Tracheal epithelial cell (primary cell): ENCODE measurements at places on chromosomes 7 and 10. TPM values are rescaled to one million over a fixed set of nuclear protein-coding genes. Genes with fewer than 3 reads are reported as not detected.

Gene OR6V1
- not detected in 2 replicates for total RNA-seq

Gene THSD7A
- total RNA-seq: 0.21 and 0.48 TPM in 2 replicates

Gene UPK3BL2
- 10.0 and 17.1 TPM in 2 replicates for total RNA-seq

Gene GIMAP8
- total RNA-seq: under 0.01 and 0.21 TPM in 2 replicates

Gene RASA4B
- 3.0 and 3.9 TPM in 2 replicates for total RNA-seq

Gene TAS2R5
- total RNA-seq: 2.2 and 2.8 TPM in 2 replicates

Gene CALHM3
- not detected in 2 replicates for total RNA-seq

Gene SPDYE1
- total RNA-seq: not detected in 2 replicates

Gene ZNF365
- total RNA-seq: 0.85 and 3.4 TPM in 2 replicates

Gene INHBA
- total RNA-seq: 4.9 and 21.9 TPM in 2 replicates

Gene MTG1
- 17.9 and 25.8 TPM in 2 replicates for total RNA-seq

Gene PLEKHS1
- under 0.01 TPM in 2 replicates for total RNA-seq

Gene CYP3A5
- 2.2 and 2.8 TPM in 2 replicates for total RNA-seq

Gene CRHR2
- total RNA-seq: not detected in 2 replicates

Gene SFTPD
- under 0.01 and 1.3 TPM in 2 replicates for total RNA-seq

Gene GRM3
- total RNA-seq: not detected in 2 replicates
